CD4-positive, alpha-beta T cell treated with Interleukin-12 subunit alpha and Interleukin-12 subunit beta, for 1 hour (primary cell): ENCODE measurements at places on chromosomes 16 and 17.

- peak; percentile 47 for DNase-seq
Measured at GRCh38 chr17:31388770-31389656, 2.5 kb upstream of the RAB11FIP4 start.

- DNase-seq: no peak
Measured at GRCh38 chr17:58920773-58921172, 165.1 kb downstream of the PPM1E start.

DNA sequence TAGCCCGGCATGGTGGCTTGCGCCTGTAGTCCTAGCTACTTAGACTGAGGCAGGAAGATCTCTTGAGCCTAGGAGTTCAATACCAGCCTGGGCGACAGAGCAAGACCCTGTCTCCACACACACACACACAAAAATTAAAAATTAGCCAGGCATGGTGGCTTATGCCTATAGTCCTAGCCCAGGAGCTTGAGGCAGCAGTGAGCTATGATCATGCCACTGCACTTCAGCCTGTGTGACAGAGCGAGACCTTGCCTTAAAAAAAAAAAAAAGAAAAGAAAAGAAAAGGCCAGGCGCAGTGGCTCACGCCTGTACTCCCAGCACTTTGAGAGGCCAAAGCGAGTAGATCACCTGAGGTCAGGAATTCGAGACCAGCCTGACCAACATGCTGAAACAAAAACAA is 23.9 kb downstream of the C17orf75 start:
- DNase-seq: no peak

DNA sequence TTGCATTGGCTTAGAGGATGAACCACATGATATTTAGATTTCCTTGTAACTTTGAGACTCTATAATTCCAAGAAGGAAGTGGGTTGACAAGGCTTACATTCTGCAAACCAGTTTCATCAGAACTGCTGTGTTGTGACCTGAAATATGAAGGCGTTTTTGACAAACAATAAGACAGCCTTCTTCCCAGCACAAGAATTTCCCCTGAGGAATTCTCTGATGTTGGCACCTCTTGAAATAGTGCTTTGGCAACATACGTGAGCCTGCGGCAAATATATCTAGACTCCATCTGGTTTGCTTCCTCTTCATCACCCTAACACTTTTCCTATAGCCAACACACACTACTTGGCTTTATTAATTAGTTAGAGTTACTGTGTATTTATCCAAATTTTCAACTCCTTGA is 585.5 kb upstream of the SOX9 start:
- DNase-seq: no peak

DNA sequence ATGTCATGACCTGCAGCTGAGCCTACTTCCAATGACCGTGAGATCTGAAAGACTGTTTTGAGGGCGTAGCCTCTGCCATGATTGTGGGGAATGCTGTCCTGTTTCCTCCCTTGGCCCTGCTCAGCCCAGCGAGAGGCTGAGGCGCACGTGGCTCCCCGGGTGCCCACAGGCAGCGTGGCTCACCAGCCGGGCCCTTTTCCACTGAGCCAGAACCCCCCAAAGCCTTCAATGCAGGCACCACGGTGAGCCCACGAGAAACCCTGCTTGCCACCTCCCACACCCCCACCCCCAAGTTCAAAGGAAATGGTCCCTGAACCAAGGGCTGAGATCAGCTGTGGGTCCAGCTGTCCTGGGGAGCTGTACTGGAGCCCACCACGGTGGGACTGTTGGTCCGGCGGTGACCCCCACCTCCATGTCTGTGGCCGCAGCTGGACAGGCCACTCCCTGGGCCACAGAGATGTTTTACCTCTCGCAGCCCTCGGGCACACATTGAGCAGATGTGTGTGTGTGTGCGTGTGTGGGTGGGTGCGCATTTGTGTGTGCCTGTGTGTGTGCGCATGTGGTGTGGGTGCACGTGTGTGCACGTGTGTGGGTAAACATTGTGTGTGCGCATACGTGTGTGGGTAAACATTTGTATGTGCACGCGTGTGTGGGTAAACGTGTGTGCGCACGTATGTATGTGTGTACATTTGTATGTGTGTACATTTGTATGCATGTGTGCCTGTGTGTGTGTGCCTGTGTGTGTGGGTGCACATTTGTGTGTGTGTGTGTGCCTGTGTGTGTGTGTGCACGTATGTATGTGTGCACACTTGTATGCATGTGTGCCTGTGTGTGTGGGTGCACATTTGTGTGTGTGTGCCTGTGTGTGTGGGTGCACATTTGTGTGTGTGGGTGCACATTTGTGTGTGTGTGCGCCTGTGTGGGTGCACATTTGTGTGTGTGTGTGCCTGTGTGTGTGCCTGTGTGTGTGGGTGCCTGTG is 5.0 kb upstream of the MC1R start:
- no peak for DNase-seq

DNA sequence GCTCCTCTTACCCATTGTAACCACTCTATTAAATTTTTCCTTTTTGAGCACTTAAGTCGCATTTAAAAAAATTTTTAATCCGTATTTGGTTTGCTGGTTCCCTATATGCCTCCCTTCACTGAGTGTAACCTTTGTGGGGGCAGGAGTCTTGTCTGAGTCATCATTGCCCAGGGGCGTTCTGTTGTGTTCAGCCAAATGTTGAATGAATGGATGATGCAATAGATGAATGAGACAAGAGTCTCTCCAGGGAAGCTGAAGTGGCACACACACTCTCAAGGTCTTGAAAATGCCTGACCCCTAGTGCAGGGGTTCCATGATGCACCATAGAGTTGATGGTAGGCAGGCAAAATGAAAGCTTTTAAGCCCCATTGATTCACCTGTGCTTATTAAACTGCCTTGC is 123.0 kb upstream of the RBFOX1 start:
- no peak for DNase-seq

GRCh38 chr16:2250652-2251295 is 613 bp downstream of the ECI1 start:
- DNase-seq: peak; percentile 56

DNA sequence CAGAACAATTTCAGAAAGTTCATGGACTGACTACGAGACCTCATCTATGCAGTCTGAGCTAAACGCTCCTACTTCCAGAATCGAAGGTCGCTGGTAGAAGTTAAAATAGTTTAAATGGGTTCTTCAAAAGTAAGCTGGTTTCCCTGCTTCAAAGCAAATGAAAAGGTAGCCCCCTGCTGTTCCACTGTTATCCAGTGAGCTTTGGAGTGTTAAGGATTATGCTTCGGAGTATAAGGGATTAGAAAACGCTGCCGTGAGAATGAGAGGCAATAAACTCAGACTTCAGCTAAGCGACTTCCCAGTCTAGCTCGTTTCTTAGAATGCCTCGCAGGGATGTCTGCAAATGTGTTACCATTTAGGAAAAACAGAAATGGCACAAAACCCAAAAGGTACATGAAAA is 12.4 kb downstream of the MLYCD start:
- no peak for DNase-seq

DNA sequence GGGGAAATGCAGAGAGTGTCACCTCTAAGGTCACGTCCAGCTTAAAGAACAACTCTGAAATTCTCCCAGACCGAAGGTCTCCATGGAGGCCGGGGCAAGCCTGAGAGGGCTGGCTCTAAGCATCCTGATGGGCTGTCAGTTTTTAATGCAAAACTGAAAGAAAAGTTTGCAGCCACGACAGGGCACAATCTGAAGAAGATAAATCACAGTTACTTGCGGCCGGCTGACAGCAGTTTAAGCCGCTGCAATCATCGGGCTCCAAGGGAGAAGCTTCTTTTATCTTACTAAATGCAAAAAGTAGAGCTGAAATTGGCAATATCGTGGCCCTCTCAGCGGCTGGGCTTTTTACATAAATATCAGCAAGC is 168.8 kb downstream of the CYLD start:
- DNase-seq: no peak

GRCh38 chr17:65123757-65124675 is 13.2 kb upstream of the RGS9 start:
- DNase-seq: no peak

GRCh38 chr16:9256196-9256595 is 164.8 kb downstream of the HAPSTR1 start:
- no peak for DNase-seq

DNA sequence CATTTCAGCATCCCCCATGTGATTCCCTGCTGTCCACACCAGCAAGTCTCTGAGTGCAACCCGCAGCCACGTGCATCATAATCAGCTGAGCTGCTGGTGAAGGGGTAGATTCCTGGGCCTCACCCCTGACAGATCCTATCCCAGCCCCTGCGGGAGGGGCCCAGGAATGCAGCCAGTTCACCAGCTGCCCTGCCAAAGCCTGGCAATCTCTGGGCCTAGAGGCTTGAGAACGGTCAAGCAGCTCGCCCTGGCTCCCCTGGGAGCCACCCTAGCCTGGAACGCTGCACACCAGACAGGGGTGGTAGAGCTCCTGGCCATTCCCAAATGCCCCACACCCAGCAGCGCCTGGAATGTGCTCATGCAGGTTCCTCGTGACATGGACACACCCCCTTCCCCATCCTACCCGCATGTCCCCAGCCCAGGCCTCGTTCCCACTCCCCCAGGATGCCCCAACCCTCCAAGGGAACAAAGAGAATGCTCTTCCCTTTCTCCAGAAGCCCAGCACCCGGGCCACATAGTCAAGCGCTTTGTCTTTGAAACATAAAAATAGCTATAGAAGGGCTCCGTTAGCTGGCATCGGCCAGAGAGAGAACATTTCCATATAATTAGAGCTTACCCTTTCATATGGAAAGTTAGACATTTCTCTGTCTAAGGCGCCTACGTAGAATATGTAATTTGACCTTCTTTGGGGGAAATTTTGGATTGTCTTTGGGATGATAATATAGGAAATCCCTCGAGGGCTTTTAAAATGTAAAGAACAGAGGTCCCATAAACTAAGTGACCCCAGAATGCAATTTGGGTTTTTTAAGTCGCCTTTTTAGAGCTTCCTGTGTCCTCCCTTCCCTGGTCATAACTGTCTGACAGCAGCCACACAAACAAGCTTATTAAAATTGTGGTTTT is 3.4 kb downstream of the CEP295NL start:
- DNase-seq: no peak

DNA sequence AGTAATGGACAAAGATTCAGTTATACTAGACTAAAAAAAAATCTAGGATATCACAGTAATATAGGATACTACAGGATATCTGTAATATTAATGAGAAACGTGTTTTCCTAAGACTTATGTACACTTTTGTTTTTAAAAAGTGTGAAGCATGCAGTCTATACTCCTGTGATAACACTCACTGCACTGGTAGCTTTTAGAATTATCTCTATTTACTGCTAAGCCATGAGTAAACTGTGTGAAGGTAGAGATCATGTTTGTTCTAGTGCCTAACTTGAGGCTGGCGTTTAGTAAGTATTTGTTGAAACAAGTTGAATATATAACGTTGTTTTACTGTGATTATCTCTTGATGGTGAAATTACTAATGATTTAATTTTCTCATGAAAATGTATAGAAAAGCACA is 23.9 kb downstream of the RPA1 start:
- DNase-seq: no peak

DNA sequence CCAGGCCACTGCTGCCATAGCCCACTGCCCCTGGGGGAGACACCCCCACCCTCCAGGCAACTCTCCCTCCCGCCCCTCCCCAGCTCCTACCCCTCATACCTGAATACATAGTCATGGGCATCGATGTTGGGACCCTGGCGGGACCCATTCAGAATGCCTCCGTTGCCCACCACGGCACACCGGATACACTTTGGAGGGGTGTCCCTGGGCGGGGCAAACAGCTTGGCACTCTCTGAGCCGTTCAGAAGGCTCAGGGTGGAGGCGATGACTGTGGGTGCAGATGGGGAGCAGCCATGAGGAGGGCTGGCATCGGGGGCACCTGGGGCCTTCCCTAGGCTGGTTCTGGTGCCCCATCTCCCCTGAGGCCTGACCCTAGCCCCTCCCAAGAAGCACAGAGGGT is 12.6 kb downstream of the ST6GALNAC2 start:
- DNase-seq: no peak

DNA sequence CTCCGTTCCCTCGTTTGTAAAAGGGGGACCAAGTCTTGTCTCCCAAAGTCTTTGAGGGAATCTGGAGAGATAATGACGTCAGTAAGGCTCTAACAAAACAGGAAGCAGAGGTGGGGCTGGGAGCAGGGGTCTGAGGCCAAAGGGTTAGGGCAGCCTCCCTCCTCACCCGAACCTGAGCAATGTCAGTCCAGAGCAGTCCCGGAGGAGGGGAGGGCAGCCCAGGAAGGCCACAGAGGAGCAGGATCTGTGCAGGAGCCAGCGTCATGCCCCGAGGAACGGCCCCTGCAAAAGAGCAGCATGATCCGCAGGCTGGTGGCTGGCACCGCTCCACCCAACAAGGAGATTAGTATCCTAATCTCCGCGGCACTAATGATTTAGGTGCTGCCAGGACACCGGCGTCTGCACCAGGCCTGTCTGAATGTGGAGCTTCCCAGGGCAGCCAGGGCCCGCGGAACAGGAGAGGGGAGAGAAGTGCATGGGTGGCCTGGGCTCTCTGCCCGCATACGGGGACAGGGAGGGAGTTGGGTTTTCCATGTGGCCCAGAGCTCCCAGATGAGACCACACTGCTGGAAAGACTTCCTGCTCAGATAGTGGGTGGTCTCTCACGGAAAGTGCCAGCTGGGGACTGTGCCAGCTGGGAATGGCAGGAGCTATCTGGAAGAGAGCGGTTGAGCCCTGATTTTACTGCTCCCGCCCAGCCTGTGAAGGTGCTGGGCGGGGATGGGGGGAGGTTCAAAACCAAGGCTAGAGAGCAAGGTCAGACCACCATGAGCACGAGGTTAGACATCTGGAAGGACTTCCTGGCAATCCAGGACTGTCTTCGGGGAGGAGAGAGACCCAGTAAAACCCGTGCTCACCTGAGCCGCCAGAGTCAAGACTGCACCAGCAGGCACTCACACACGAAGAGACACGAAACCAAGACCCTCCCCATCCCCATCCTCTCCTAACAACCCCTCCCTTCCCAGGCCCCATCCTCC is 11.0 kb upstream of the KRT17 start:
- DNase-seq: no peak

GRCh38 chr17:78977997-78978973 is 1.4 kb downstream of the LGALS3BP start:
- DNase-seq: no peak

DNA sequence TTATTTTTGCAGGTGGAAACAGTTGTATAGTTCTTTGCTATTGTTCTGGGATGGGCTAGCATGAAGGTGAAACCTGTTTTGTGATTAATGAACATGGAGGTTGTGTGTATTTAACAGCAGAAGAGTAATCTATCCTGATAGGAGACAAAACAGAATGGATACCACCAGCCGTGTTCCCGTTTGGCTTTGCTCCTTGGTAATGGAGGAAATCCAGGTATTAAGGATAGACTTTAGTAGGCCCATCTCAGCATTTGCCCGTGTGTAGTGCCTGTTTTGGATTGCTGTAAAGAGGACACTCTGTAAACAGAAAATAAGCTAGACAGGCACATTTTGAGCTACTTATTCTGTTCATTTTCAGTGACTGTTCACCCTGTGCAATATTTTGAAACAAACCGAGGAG is 215.1 kb downstream of the RBFOX1 start:
- no peak for DNase-seq

- DNase-seq: no peak
Measured at GRCh38 chr17:81020767-81021497, 14.0 kb upstream of the BAIAP2 start.
